ENCODE measurements at places on chromosomes 6 and 20.

- no peak for DNase-seq
These were observed 19.4 kb upstream of the MUC21 start for GRCh38 chr6:30964075-30964474.

GRCh38 chr20:25470045-25470444, 62.6 kb downstream of the GINS1 start:
- DNase-seq, result peak; percentile 72

- no peak for DNase-seq
These were observed 53.1 kb upstream of the FAM83D start for GRCh38 chr20:38873050-38873581.

- no peak for DNase-seq
These were observed 74.9 kb downstream of the ANKEF1 start for GRCh38 chr20:10109641-10110040.
